H1 (cell line): ENCODE measurements at places on chromosomes 5 and 9. TPM values are rescaled to one million over a fixed set of nuclear protein-coding genes. Genes with fewer than 3 reads are reported as not detected.

DNA sequence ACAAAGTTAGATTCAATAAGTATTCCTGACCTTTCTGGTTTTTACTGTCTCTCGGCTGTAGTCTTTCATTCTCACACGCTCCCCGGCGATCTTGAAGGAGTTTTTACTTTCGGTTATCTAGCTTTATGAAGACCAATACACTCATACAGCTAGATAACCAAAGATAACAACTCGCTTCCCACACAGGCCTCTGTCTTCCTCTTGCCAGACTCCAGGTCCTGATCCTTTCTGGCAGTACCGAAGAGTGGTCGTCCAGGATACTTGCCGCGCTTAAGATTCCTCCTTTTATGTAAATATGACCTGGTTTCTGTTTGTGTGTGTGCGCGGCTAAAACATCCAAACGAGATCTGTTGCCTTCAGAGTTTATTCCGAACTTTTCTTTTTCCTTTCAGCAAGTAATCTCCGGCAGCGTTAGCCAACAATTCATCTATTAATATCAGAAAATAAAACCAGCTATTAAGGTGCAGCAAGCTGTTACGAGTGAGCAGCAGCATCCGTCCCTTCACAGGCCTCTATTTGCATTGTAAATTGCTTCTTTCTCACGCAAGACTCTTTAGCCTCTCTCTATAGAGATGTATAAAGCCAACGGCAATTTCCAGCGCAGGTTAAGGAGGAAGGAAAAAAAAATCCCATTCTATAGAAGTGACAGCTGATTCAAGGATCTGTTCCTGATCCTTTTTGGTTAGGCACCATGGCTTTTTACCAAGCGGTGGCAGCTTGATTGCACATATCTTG, 216.1 kb downstream of the MEF2C start:
- DNase-seq, result no peak

- DNase-seq, result no peak
Measured at GRCh38 chr5:132655821-132656773, 1.9 kb upstream of the IL13 start.

DNA sequence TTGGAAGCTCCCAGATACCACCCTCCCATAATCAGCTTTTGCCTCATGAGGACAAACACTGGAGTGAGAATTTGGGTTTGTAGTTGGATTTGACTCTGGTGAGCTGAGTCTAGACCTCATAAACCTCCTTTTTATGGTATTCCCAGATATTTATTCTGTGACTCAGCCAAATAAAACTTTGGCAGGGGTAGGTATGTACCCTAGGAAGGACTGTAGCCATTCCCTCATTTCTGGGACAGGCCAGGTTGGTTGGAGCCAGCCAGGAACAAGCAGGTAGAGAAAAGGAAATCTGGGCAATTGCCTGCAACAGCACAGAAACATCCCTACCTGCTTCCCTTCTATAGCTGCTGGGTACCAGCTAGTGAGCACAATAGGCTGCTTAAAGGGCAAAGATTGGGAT, 19.4 kb downstream of the ENHO start:
- DNase-seq, result no peak

- no peak for DNase-seq
Measured at GRCh38 chr9:20205821-20206220, 416.5 kb downstream of the MLLT3 start.

ELOVL7 gene
- 5.1 and 6.5 TPM in 2 replicates for total RNA-seq
